ENCODE measurements at places on chromosomes 1 and 21. TPM values are rescaled to one million over a fixed set of nuclear protein-coding genes. Genes with fewer than 3 reads are reported as not detected.

DNA sequence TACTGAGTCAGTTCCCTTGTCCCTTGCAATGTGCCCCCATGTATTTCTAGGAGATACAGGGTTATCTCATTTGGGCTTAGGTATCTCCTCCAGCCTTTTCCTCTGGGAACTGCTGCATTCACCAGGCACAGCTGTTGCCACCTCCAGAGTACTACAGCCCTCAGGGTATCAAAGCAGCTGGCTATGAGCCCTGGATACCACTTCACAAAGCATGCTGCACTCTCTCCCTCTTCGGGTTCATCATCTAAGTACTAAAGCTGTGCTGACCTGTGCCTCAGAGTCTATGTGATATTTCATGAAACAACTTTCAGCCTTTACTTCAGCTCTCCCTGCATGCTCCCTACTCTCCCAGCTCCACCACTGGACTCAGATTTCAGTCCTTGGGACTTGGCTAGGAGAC lies 62.3 kb downstream of the CCDC185 start:
- no peak for DNase-seq

GRCh38 chr1:110508028-110508940 lies 10.7 kb downstream of the KCNA10 start:
- DNase-seq, result no peak

- peak; percentile 64 for DNase-seq
These were observed 2.8 kb downstream of the ANKRD34A start for GRCh38 chr1:145961425-145962156.

The HSD3B1 gene
- not detected for total RNA-seq

The KRTAP7-1 gene
- total RNA-seq, result not detected
